ENCODE measurements at places on chromosomes 3 and 15.
A peak's percentile ranks its signal among the peaks of the same experiment; 100 is the strongest.

DNA sequence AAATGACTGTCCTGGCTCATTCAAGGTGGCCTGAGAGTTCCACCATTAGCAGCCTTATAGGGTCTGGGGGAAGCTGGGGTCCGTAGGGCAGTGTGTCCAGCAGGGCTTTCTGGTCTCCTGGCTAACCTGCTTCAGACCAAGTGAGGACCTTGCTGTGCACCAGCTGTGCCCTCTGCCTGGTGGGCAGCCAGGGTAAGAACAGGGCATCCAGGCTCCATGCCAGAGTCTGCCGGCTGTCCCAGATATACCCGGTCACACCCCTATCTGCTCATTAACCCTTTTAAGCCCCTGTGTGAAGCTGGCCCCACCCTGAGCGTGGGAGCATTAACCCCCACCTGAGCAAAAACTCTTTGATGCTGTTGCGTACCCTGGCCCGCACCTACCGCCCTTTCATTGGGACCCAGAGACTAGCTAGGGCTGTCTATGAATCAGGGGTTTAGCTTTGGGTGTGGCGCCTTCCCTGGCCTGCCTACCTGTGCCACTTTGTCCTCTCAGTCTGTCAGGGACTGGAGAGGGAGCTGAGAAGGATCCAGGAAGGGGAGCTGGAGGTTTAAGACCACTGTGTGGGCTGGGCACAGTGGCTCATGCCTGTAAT is 17.6 kb downstream of the SEMA3F start:
- no peak for DNase-seq
- H3K4me1 ChIP-seq, result no peaks in the 10 kb centered on the region
- no peaks in the 10 kb centered on the region for H3K36me3 ChIP-seq
- no peaks in the 10 kb centered on the region for H3K27me3 ChIP-seq
- no peak overlapping the region for H3K4me3 ChIP-seq

GRCh38 chr3:37598808-37599581 is 262.7 kb upstream of the CTDSPL start:
- H3K27ac ChIP-seq, result no peak overlapping the region
- H3K36me3 ChIP-seq, result peaks cover 10% of the 10 kb centered on the region
- DNase-seq, result no peak
- no peaks in the 10 kb centered on the region for H3K4me1 ChIP-seq

GRCh38 chr3:196222876-196223595 is 6.7 kb downstream of the SLC51A start:
- no peak for DNase-seq
- H3K27ac ChIP-seq, result no peak overlapping the region
- no peaks in the 10 kb centered on the region for H3K27me3 ChIP-seq
- no peaks in the 10 kb centered on the region for H3K36me3 ChIP-seq

DNA sequence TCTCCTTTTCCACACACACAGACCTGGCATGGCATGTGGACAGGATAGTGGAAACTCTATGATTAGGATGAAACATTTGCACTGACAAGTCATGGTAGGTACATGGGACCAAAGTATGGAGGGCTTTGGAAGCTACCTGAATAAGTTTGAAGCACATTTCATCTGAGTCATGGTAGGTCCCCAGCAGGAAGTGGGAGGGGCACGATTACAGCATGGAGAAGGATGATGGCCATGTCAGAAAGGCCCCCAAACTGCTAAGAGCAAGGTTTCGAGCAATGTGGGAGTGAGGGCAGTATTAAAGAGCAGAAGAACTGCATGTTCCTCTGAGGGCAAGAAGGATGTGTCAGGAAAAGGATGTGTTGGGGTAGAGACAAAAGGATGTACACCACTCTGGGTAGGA is 51.5 kb upstream of the CSTA start:
- H3K27me3 ChIP-seq, result no peaks in the 10 kb centered on the region
- DNase-seq, result no peak
- peaks cover 9% of the 10 kb centered on the region for H3K4me1 ChIP-seq
- no peaks in the 10 kb centered on the region for H3K36me3 ChIP-seq

- no peak overlapping the region for H3K27ac ChIP-seq
- DNase-seq, result no peak
- no peaks in the 10 kb centered on the region for H3K4me1 ChIP-seq
- H3K36me3 ChIP-seq, result no peaks in the 10 kb centered on the region
Observed at GRCh38 chr3:179676081-179676480, 23.2 kb downstream of the USP13 start.

GRCh38 chr15:67133738-67134066 is 68.3 kb downstream of the SMAD3 start:
- H3K27ac ChIP-seq, result no peak overlapping the region
- peaks cover 8% of the 10 kb centered on the region for H3K4me1 ChIP-seq
- DNase-seq, result no peak

DNA sequence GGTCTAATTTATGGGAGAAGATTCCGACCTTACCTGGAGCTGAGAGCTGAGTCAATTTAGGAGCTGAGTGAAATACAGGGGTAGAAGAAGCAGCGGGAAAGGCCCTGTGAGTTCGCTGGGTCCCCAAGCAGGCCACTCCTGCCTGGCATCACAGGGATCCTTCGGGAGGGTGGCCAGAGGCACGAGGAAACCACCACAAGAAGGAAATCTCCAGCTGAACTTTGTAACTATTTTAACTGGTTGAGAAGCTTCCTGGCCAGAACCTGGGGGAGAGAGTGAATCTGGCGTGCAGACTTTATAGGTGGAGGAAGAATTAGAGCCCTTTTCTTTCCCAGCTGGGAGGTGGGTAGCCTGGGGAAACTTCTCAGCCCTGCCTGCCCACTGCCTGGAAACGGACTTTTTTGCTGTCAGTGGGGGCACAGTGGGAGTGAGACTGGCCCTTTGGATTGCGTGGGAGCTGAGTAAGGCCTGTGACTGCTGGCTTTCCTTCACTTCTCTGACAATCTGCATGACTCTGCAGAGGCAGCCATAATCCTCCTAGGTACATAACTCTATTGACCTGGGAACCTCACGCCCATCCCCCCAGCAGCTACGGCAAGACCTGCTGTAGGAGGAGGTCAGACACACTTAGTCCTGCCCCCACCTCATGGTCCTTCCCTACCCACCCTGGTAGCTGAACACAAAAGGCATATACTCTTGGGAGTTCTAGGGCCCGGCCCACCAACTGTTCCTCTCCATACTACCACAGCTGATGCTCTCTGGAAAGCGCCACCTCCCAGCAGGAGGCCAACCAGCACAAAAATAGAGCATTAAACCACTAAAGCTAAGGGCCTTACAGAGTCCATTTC is 340.7 kb downstream of the CNTN3 start:
- H3K36me3 ChIP-seq, result no peaks in the 10 kb centered on the region
- no peak for DNase-seq
- H3K27me3 ChIP-seq, result no peaks in the 10 kb centered on the region
- H3K4me1 ChIP-seq, result no peaks in the 10 kb centered on the region
- H3K4me3 ChIP-seq, result no peak overlapping the region

DNA sequence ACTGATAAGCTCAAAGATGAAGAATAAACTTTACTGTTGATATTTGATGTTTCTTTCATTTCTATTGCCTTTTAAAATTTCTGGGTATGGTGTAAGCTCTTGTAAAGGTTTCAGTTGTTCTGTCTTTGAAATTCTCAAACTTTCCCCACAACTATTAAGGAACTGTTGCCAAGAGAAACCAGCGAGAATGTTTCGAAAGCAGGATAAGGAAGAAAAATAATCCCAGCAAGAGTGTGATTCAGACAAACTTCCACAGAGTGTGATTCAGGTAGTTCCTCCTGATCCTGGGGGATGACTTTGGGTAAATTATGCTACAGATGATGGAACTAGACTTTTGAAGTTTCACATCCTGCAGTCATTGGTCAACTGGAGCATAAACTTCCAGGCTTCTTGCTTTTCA is 632.0 kb downstream of the NSUN3 start:
- no peaks in the 10 kb centered on the region for H3K4me1 ChIP-seq
- no peaks in the 10 kb centered on the region for H3K36me3 ChIP-seq
- no peak for DNase-seq
- no peaks in the 10 kb centered on the region for H3K27me3 ChIP-seq
- no peak overlapping the region for H3K27ac ChIP-seq

DNA sequence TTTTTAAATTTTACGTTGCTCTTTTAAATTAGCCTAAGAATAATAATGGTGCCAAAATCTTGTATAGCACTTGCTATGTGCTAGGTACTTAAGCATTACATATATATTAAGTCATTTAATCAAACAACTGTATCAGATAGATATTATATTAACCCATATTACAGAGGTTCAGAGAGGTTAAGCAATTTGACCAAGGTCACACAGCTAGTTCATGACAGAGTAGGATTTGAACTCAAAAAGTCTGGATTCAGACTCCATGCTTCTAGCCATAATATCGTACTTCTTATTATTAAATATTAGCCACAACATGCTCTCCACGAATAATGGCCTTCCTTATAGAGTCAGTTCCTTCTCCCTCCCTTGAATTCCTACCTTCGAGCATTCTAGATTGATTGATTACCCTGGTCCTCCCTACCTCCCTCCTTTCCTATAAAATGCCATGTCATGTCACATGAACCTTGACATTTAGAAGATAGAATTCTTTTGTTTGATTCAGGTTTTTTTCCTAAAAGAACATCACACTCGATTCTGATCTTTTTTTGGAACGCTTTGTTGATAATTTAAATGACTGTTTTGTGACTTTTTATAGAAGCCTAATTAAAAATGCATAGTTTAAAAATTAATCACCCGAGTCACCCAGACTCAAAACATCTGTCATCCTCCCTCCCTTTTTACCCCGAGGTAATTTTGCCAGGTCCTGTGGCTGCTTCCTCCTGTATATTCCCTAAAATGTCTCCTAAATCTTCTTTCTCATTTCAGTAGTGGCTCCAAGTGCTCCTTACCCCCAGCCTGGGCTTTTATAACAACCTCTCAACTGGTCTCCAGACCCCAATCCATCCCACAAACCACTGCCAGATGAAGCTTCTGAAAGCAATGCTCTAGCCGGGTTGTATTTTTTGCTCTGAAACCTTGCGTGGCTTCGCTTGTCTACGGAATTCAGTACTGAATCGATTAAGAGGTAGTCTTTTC is 8.5 kb upstream of the PSMD6 start:
- no peak overlapping the region for H3K4me3 ChIP-seq
- no peak for DNase-seq
- H3K27me3 ChIP-seq, result peaks cover 26% of the 10 kb centered on the region
- H3K4me1 ChIP-seq, result no peaks in the 10 kb centered on the region
- H3K27ac ChIP-seq, result no peak overlapping the region

- H3K36me3 ChIP-seq, result no peaks in the 10 kb centered on the region
- H3K4me3 ChIP-seq, result no peak overlapping the region
- peaks cover 2% of the 10 kb centered on the region for H3K4me1 ChIP-seq
- no peak for DNase-seq
Observed at GRCh38 chr3:173913974-173914421, 516.5 kb downstream of the NLGN1 start.

DNA sequence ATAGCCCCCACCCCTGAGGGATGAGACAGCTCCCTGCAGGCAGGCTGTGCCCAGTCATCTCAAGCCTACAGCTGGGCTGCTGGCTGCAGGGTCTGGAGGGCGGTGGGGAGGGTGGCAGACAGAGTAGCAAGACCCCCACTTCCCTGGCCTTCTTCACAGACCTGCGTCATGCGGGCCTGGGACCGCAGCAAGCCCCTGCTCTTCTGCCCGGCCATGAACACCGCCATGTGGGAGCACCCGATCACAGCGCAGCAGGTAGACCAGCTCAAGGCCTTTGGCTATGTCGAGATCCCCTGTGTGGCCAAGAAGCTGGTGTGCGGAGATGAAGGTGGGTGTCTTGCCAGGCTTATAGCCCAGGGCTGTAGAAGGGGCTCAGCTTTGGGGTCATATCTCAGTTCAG is 25.0 kb downstream of the PPCDC start:
- H3K27me3 ChIP-seq, result no peaks in the 10 kb centered on the region
- H3K36me3 ChIP-seq, result no peaks in the 10 kb centered on the region
- DNase-seq, result no peak
- peaks cover 5% of the 10 kb centered on the region for H3K4me1 ChIP-seq
- no peak overlapping the region for H3K27ac ChIP-seq
- H3K4me3 ChIP-seq, result no peak overlapping the region

- H3K36me3 ChIP-seq, result no peaks in the 10 kb centered on the region
- no peaks in the 10 kb centered on the region for H3K27me3 ChIP-seq
- H3K4me1 ChIP-seq, result no peaks in the 10 kb centered on the region
- no peak overlapping the region for H3K27ac ChIP-seq
- DNase-seq, result no peak
Observed at GRCh38 chr3:94909726-94910125, 846.9 kb downstream of the NSUN3 start.

GRCh38 chr15:47332481-47332880 is 384.8 kb upstream of the SEMA6D start:
- no peak overlapping the region for H3K27ac ChIP-seq
- no peak for DNase-seq
- H3K36me3 ChIP-seq, result no peaks in the 10 kb centered on the region
- H3K27me3 ChIP-seq, result no peaks in the 10 kb centered on the region
- no peak overlapping the region for H3K4me3 ChIP-seq

DNA sequence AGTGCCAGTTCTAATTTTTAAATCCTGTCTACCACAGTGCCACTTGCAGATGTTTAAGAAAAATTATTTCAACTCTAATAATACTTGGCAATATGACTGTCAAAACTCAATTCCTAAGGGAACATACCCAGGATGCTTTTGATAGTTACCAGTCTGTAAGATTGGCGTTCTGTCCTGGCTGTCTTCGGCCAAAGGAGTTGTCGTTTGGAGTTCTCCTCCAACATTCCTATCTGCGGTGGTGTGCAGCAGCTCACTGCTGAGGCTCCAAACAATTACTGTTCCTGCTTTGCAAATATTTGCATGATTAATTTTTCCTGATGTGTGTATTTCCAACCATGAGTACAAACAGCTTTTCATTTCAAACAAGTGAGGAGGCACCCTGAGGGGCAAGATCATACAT is 330.8 kb upstream of the DPH6 start:
- no peaks in the 10 kb centered on the region for H3K36me3 ChIP-seq
- no peak overlapping the region for H3K27ac ChIP-seq
- no peaks in the 10 kb centered on the region for H3K27me3 ChIP-seq
- H3K4me3 ChIP-seq, result no peak overlapping the region

- no peaks in the 10 kb centered on the region for H3K36me3 ChIP-seq
- peak; percentile 20 for DNase-seq
- peaks cover 92% of the 10 kb centered on the region for H3K27me3 ChIP-seq
- H3K4me3 ChIP-seq, result no peak within 1 kb of the TSS
Observed at GRCh38 chr15:58065445-58066041, at the start of gene ALDH1A2. Gene ALDH1A2, minus strand, starts transcription at chr15:58065711. Its CDS starts 61 bp downstream, at chr15:58065650.

DNA sequence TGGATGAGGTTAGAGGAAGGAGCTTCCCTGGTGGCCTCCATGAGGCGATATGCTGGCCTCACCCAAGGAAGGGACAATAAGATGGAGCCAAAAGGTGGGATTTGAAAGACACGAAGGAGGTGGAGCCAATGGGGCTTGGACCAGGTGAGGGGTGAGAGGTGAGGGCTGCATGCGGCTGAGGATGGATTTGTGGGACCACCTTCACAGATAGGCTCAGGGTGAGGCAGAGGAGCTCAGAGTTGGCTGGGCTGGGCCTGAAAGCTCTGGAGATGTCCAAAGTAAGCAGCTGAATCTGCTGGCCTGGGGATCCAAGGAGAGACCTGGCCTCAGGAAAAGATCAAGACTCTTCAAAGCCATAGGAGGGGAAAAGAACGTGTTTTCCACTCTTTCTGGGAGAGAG is 49.8 kb downstream of the EXOG start:
- no peak overlapping the region for H3K27ac ChIP-seq
- no peak for DNase-seq
- H3K4me1 ChIP-seq, result peaks cover 4% of the 10 kb centered on the region
- H3K4me3 ChIP-seq, result no peak overlapping the region
- no peaks in the 10 kb centered on the region for H3K27me3 ChIP-seq

- no peak overlapping the region for H3K27ac ChIP-seq
- H3K36me3 ChIP-seq, result no peaks in the 10 kb centered on the region
- DNase-seq, result no peak
- no peaks in the 10 kb centered on the region for H3K4me1 ChIP-seq
Observed at GRCh38 chr3:123803521-123803920, 80.6 kb downstream of the MYLK start.

GRCh38 chr3:106809623-106810299 is 567.5 kb upstream of the CCDC54 start:
- no peaks in the 10 kb centered on the region for H3K27me3 ChIP-seq
- H3K27ac ChIP-seq, result no peak overlapping the region
- no peak overlapping the region for H3K4me3 ChIP-seq
- H3K36me3 ChIP-seq, result no peaks in the 10 kb centered on the region
- no peak for DNase-seq

Measured in common myeloid progenitor, CD34-positive (primary cell).